ENCODE measurements at places on chromosomes 2 and 18. TPM values are rescaled to one million over a fixed set of nuclear protein-coding genes. Genes with fewer than 3 reads are reported as not detected.

The IL1R2 gene
- 4.3 TPM for total RNA-seq

DNA sequence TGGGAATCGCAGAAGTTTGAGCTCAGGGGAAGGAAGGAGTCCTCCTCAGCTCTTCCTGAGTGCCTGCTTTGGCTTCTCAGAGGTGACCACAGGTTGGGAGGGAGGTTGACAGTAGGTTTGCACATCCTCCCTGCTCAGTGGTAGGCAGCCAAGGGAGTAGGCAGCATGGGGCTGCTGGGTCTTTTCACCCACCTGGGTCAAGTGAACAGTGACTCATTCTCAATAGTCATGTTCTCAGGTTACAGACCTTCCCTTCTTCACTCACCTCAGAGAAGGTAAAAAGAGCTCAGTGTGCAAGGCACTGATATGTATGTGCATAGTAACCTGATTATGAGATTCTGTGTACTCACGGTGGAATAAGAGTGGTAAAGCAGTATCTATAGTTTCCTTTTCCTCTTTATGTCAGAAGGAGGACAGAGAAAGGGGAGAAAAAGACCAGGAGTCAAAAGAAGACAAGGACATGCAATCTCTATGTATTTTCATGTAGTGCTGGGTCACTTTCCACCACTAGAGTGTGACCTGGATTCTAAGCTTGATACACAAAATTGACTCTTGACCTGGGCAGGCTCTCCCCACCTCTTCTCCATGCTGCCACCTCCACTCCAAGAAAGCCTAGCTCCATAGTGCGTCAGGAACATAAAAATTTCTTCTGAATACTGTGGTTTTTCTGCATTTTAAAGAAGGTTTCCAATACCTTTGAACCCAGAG, 36.5 kb upstream of the ASNSD1 start:
- DNase-seq: no peak

GRCh38 chr2:191929288-191929687, 82.4 kb upstream of the CAVIN2 start:
- no peak for DNase-seq

The TRABD2A gene
- 5.3 TPM for total RNA-seq

DNA sequence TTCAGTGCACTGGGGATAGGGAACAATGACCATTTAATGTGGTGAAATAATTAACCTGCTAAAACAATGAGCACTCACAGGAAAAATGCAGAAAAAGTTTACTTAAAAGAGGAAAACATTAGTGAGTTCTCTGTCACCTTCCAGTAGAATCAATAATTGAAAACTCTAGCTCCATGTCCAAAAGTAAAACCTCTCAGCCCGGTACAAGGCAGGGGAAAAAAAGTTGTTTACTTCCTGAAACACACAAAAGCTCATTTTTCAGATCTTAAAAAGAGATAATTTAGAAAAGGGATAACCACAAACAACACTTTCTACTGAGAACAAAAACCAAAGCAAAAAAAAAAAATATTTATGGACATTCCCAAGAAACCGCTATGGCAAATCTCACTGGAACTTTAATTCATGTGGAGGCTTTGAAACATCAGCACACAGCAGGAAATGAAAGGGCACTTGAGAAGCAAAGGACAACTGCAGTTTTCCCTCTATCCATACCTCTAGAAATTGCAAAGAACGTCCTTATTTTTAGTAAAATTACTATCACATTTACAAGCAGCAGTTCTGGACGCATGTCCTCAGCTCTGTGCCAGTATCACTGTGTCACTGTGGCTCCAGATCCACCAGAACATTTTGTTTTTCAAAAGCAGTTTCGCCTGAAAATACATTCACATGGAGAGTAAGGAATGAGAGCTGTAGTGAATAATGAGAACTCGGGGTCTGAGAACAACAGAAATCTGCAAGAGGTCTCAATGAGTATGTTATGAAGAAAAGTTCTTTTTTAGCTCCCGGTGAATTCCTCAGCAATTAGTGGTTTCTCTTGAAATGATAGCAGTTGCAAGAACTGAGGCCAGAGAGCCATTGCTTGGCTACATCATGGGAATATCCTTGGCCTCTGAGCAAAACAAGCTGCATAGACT, 44.7 kb upstream of the DNAH7 start:
- DNase-seq: peak; percentile 70

The COL3A1 gene
- total RNA-seq: 33.6 TPM

The FOXD4L1 gene
- total RNA-seq: 0.10 TPM

The YES1 gene
- 69.1 TPM for total RNA-seq

DNA sequence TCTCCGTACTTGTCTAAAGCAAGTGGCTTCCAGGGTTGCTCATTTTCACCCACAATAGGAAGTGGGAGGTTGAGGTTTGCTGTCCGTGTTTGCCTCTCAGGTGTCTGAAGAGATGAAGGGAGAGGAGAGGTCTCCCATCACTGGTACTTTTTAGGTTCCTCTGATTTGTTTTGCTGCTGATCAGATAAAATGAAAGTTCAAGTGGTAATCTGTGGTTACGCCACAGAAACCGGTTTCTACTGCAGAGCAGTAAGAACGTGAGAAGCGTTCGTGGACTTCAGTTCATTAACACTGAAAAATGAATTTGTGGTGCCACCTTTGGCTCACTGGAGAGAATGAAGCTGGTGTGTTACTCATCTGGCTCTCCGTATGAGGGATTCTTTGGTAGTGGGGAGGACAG, 118.2 kb downstream of the GBX2 start:
- no peak for DNase-seq

- peak; percentile 57 for DNase-seq
These were observed 157.4 kb downstream of the TAF4B start for GRCh38 chr18:26383454-26384270.

The PDE11A gene
- total RNA-seq: 0.24 TPM

DNA sequence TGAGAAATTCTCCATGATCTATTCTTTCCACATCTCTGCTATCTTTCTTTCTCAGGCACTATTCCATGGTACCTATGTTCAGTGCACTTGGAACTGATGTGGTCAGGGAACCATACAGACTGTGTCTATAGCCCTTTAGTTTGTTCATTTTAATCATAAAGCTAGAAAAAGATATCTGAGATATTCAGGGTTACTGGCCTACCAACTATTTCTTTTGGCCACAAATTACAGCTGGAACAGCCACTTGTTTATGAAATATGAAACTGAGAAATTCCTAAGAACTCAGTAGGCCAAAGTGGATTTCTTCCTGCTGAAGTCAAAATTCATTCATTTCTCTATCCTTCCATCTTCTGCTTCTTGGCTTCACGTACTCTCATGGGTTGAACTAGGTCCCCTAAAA, 22.8 kb upstream of the LYPD1 start:
- no peak for DNase-seq

- DNase-seq: no peak
These were observed 87.5 kb downstream of the KLF7 start for GRCh38 chr2:207078186-207078798.
